Regular cardiac myocyte (primary cell): ENCODE measurements at places on chromosomes 6 and 20. TPM values are rescaled to one million over a fixed set of nuclear protein-coding genes. Genes with fewer than 3 reads are reported as not detected.

The BMP7 gene
- total RNA-seq = not detected in 2 replicates

The VGLL2 gene
- not detected in 2 replicates for total RNA-seq

The FHL5 gene
- total RNA-seq = 0.28 TPM in 1 of 2 replicates, not detected in the other

The MLIP gene
- not detected in 2 replicates for total RNA-seq

The CLPSL1 gene
- total RNA-seq = not detected in 2 replicates

The RIN2 gene
- total RNA-seq = 35.8 and 71.1 TPM in 2 replicates

The ARMH2 gene
- not detected in 2 replicates for total RNA-seq

The C6orf141 gene
- 0.28 TPM in 1 of 2 replicates, not detected in the other for total RNA-seq

The TCP11 gene
- total RNA-seq = 0.19 and 0.56 TPM in 2 replicates

The UBD gene
- not detected in 2 replicates for total RNA-seq

The PAK5 gene
- not detected in 2 replicates for total RNA-seq
